Astrocyte of the hippocampus (primary cell): ENCODE measurements at places on chromosomes 5 and 9.

DNA sequence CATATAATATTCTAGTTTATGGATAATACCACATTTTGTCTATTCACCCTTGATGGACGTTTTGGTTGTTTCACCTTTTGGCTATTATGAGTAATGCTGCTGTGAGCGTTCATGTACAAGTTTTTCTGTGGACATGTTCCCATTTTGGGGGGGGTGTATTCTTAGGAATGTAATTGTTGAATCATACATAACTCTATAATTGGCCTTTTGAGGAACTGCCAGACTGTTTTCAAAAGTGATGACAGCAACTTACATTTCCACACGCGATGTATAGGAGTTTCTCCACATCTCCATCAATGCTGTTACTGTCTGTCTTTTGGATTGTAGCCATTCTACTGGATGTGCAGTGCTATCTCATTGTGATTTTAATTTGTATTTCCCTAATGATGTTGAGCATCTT is 69.8 kb downstream of the SLC46A2 start:
- peak; percentile 17 for DNase-seq

GRCh38 chr5:44801992-44802391 is 6.8 kb upstream of the MRPS30 start:
- no peak for DNase-seq

DNA sequence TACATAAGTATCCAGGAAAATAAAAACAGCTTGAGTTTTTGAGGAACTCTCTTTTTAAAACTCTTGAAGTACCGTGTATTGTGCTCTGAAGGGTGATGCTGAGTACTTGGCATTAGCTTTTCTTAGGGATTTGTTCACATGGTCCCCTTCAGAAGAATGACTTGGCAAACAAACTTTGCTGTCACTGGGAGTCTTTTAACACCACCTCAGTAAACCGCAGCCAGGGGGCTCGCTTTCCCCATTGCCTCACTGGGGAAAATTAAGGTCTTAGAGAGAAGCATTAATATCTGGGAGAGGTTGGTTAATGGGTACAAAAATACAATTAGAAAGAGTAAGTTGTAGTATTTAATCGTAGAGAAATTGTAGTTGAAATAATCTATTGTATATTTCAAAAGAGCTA is 105.9 kb upstream of the DAP start:
- DNase-seq, result peak; percentile 41

GRCh38 chr5:103336941-103337340 is 78.4 kb downstream of the MACIR start:
- no peak for DNase-seq

GRCh38 chr5:50440651-50441492 is at the start of gene EMB:
TSS of gene EMB (minus strand) at chr5:50441288. CDS start at chr5:50441151, 137 bp downstream.
- DNase-seq, result peak; percentile 43

- DNase-seq, result no peak
Observed at GRCh38 chr9:94029932-94030317, 54.3 kb upstream of the PTPDC1 start.

DNA sequence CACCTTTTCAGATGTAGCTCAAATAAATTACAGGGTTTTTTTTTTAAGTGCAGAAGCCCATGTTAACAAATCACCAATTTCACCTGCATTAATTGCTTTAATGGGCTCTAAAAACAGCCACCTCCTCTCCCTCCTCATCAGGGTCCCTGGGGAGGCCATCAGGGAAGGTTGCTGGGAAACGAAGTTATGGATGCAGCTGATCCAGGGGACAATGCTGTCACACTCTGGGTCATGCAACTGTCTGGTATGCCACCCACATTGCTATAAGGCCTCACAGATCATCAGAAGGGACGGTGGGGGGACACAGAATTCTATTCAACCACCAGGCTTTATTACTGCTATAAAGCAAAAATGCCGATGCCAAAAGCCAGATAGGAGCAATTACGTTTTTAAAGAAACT is 9.3 kb downstream of the WHRN start:
- DNase-seq, result no peak

DNA sequence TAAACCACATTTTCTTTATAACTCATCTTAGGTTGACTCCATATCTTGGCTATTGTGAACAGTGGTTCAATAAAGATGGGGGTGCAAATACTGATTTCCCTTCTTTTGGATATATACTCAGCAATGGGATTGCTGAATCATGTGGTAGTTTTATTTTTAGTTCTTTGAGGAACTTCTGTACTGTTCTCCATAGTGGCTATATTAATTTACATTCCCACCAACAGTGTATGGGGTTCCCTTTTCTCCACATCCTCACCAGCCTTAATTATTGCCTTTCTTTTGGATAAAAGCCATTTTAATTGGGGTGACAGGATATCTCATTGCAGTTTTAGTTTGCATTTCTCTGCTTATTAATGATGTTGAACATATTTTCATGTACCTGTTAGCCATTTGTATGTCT is 107.7 kb upstream of the EQTN start:
- DNase-seq, result no peak

GRCh38 chr5:83006683-83007283 is 70.4 kb downstream of the TMEM167A start:
- no peak for DNase-seq

- no peak for DNase-seq
Observed at GRCh38 chr5:62722360-62722759, 143.7 kb downstream of the LRRC70 start.

DNA sequence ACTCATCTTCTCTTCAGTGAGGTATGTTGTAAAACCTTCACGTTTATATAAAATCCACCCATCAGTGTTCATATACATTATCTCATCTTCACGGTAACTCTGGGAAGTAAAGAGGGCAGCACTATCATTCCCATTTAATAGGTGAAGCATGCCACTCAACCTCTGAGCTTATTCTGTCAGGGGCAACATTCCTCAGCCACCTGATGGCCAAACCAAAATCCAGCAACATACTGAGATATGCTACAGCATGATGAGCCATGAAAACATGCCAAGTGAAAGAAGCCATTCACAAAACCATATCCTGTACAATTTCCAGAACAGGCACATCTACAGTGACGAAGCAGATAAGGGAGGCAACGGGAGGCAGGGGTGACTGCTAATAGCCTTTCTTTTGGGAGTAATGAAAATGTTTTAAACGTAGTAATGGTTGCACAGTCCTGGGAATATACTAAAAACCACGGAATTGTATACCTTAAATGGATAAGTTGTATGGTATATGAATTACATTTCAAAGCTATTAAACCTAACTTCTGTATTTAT is 167.4 kb downstream of the TSSK1B start:
- no peak for DNase-seq

- no peak for DNase-seq
Observed at GRCh38 chr5:143156572-143156971, 246.9 kb downstream of the NR3C1 start.

GRCh38 chr9:8673830-8674229 is 874.3 kb upstream of the DMAC1 start:
- no peak for DNase-seq

- no peak for DNase-seq
Observed at GRCh38 chr9:107805201-107805600, 315.6 kb upstream of the KLF4 start.
